ENCODE measurements at places on chromosomes 5 and 9.

DNA sequence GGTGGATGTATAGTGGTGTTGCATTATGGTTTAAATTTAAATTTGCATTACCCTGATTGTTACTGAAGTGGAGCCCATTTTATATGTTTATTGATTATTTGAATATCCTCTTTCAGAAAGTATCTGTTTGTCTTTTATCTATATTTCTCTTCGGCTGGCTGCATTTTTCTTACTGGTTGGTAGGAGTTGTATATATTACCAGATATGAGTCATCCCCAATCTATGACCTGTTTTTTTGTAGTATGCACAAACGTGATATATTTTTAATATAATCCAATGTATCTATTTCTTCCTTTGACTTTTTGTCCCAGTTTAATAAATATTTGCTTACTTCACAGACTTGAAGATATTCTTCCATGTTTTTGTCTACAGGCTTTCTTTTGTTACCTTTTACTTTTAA lies 29.3 kb upstream of the CAMK4 start:
- no peak for DNase-seq

DNA sequence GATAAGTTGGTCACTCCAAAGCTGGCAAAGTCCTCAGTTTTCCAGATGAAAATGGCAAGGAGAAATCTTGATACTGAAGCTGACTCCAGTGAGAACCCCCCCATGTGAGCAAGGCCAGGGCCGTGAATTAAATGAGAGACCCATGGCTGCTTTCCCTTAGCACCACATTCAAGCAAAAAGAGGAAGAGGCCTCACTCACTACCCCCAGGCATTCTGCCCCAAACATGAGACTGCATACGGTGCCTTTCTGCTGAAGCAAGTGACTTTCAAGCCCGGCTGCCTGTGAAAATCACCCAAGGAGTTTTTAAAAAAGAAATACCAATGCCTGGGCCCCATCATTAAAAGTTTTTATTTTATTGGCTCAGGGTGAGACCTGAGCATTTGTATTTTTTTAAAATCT lies 66.9 kb downstream of the TMEM252 start:
- DNase-seq, result no peak

DNA sequence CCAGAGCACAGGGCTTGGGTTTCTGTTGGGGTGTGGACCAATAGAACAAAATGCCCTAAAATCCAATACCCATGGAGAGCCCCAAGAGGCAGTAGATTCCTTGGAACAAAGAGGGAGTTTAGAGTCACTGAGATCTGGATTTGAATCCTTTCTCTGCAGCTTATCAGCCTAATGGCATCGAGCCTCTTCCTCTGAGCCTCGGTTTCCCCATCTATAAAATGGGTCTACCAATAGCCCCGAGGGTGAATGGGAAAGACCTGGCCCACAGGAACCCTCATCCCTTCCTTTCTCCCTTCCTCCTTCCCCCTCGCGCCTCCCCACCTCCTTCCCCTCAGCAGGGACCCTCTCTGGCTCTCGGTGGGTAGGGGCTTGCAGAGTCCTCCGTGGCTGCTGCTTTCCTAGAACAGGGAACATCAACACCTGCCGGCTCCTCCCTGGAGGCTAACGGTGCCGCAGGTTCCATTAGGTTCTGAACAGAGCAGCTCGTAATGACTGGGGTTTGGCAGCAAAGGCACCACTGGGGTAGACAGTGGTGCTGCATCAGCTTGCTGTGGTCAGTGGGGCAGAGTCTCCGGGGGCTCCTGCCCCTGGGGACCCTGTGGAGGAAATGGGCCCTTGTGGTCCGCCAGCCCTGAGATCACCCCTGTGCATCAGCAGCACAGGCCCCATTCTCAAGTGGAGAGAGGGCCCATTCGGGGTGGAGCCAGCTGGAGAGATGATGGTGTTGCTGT lies 40.3 kb downstream of the NEK6 start:
- DNase-seq, result no peak

DNA sequence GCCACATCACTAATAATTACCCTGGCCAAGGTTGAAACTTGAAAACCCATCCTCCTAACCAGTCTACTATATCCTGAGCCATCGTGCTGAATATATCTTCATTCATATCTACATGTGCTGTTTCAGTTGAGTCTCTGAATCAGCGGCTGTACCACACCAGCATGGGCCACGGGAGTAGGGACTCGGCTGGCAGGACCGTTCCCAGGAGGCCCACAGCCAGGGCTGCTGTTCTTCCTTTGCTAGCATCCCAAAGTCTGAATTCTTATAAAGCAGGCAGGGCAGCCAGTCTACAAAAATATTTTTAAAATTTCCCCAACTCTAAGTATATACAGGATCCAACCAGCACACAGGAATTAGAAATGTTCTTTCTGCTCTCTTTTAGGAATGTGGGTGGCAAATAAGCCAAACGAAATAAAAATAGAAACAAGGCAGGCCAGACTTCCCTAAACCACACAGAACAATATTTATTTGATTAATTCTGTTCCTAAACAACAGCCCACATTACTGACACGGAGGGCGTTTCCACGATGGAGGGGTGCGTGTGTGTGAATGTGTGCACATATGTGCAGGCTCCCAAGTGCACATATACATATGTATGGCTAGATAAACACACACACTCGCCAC lies 42.8 kb upstream of the EQTN start:
- no peak for DNase-seq

DNA sequence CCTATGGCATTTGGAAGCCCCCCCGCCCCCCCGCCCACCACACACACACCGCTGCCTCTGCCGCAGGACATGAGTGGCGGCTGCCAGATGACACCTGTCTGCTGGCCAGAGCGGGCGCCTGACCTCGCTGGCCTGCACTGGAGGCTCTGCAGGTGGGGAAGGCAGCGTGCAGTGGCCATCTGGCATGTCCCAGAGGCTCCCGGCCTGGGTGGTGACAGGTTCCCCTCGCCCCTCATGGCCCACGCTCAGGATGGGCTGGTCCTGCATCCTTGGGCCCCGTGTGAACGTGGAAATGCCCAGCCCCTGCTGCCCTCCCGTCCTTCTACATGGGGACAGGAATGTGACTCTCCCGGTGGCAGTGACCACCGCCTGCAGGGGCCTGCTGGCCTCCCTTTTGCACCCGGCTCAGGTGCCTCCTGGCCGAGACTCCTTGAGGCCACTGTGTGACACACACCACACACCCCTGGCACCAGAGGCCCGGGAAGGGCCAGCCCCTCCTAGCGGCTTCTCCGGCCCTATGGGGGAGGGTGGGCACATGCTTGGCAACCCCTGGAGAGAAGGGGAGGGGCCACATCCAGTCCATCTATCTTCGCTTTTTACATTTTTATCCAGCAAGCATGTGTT lies 30.3 kb downstream of the IRX4 start:
- DNase-seq, result no peak

DNA sequence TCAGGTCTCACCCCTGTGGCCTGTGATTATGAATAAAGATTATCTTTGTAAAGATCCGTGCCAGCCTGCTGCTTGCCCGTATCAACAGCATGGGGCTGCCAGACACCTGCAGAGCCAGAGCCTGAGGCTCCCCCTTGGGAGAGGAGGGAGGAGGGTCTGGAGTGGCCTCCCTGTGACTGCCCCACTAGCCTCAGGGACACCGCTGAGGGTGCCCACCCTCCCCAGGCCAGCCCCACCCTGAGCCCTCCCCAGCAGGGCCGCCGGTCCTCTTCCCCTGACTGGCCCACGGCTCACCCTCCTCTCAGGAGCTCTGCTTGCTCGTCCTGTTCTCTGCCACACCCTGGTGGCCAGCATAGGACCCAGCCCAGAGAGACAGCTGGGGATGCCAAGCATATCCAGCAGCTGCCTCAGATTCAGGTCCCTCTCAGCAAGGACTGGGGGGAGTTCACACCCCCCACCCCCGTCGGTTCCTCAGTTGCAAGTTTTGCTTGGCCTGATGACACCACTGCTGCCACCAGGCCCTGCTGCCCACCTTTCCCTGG lies 1.9 kb downstream of the SSNA1 start:
- no peak for DNase-seq

DNA sequence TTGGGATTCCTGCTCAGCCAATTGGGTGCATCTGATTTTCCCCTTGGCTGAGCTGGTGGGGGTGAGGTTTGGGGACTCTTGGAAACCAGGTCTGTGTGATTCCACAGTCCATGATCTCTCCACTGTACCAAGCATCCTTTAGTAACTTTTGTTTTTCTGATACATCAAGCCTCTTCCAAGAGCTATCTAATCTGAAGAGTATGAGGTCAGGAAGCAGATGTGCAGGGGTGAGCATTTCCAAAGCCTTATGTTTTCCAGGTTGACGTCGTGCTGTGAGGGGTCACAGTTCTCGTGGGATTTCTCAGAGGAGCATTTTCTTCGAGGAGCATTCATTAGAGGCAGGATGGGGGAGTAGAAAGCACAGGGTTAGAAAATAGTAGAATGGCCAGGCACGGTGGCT lies 95.3 kb downstream of the KLF4 start:
- no peak for DNase-seq

DNA sequence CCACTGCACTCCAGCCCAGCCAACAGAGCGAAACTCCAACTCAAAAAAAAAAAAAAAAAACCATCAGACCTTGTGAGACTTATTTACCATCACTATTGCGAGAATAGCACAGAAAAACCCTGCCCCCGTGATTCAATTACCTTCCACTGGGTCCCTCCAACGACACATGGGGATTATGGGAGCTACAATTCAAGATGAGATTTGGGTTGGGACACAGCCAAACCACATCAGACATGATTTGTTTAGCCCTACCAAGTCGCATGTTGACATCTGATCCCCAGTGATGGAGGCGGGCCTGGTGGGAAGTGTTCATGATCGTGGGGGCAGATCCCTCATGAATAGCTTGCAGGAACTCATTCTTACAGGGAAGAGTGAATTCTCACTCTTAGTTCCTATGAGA lies 26.6 kb downstream of the MYO10 start:
- DNase-seq, result peak; percentile 54

GRCh38 chr9:120983259-120983837 lies 56.8 kb upstream of the TRAF1 start:
- DNase-seq, result no peak

DNA sequence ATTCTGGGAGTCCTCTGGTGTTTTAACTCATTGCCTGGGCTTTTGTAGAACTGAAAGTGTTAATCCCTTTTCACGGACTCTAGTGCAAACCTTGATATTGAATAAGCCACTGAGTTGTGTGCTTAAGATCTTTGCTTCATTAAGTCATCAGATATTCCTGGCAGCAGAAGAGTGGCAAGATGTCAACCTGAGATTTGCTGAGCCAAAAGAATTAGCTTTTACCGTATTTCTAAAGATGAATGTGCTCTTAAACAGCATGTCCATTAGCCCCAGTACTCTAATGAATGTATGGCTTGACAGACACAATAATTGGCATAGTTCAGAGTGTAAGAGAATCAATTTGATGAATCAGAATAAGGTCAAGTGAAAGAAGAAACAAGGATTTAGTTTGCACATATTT lies 87.2 kb upstream of the CDH6 start:
- no peak for DNase-seq

DNA sequence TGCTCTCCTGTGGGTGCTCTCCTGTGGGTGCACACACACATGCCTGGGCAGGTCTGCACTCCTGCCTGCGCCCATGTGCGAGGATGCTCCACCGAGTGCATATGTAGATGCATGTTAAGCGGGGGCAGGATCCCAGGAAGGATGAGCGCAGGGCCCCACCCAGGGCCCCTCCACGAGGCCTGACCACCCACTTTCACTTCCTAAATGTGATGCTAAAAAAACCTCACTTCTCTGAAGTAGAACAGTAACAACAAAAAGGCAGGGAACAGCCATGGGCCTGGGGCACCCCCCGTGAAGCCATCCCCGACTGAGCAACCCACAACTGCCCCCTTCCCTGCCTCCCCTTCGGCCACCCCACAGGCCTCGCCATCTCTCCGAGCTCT lies 48.2 kb upstream of the SARDH start:
- no peak for DNase-seq

- DNase-seq, result no peak
Observed at GRCh38 chr5:73390972-73391371, 57.6 kb downstream of the FOXD1 start.

- DNase-seq, result no peak
Observed at GRCh38 chr5:113039934-113040285, 63.3 kb downstream of the DCP2 start.

DNA sequence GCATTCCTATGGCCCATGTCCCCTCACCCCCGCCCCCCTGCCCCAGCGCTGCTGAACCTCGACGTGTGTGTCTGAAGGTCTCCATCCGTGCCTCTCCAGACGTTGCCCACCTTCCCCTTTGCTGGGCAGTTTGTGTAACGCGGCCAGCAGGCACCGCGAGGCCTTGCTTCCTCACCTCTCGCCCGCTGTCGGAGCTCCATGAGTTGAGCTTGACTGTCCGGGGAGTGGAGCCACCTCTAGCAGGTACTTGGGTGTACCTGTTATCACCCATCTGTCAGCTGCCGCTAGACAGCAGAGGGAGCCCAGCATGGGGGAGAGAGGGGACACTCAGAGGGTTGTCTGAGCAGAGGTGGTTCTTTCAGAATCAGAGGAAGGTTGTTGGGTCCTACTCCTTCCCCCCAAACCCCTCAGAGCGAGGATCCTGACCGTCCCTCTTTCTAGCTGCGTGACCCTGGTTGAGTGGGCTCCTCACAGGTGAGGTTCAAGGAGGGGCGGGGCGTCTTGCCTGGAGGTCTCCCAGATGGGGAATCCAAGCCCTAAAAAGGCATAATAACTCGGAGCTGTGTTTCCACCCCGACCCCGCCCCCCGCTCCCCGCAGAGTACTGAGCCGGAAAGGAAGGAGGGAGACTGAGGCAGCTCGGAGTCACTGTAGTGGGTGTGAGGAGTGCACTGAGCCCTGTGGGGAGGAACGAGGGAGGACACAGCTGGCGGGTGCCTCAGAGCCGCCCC lies 184.7 kb downstream of the C9orf50 start:
- peak; percentile 15 for DNase-seq

- DNase-seq, result no peak
Observed at GRCh38 chr5:173743641-173744343, 127.3 kb upstream of the BOD1 start.

DNA sequence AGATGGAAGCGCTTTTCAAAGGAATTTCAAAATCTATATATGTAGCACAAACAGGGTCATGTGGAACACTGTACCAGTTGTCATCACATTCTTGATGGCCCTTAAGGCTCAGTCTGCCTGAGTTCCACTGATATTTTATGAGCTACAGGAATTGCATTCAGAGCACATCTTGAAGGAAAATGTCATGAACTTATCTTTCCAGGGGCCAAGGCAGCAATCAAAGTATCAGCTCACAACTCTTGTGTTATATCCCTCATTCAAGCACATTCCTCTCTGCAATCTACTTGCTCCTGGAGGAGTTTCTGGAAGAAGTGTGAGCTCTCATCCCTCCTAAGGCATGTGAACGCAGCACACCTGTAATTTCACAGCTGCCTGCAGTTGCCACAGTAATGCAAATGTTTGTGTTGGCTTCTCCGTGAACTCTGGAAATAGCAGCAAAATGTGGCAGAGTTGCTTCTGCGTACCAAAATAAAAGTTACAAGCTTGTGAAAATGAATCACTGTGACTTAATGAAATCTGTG lies 89.7 kb upstream of the EQTN start:
- no peak for DNase-seq

GRCh38 chr9:136868644-136869043 lies 2.5 kb upstream of the EDF1 start:
- no peak for DNase-seq
